ENCODE measurements at places on chromosomes 12 and 14.

- no peak for DNase-seq
Measured at GRCh38 chr12:132237772-132238487, 91.5 kb downstream of the GALNT9 start.

GRCh38 chr12:108055141-108055540 is 73.9 kb upstream of the WSCD2 start:
- peak; percentile 5 for DNase-seq

GRCh38 chr14:102503641-102504327 is 5.8 kb downstream of the ANKRD9 start:
- DNase-seq: no peak

GRCh38 chr12:6612247-6612646 is 5.1 kb upstream of the CHD4 start:
- no peak for DNase-seq

DNA sequence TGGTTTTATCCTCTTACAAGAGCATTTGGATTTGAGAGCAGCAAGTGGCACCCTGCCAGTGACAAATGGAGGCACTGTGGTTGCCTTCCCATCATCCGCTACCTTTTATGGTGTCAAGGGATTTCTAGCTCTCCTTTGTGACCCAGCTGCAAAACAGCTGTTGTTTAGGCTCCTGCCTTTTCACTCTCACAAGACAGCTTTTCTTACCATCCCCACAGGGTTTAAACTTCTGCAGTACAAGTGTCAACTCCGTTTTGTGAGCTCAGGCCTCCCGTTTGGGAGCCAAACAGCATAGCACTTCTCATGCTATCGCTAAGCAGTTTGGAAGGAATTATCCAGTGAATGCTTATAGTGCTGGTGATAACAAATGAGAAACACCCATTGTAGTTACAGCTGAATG is 331.4 kb downstream of the TMTC2 start:
- DNase-seq: no peak

DNA sequence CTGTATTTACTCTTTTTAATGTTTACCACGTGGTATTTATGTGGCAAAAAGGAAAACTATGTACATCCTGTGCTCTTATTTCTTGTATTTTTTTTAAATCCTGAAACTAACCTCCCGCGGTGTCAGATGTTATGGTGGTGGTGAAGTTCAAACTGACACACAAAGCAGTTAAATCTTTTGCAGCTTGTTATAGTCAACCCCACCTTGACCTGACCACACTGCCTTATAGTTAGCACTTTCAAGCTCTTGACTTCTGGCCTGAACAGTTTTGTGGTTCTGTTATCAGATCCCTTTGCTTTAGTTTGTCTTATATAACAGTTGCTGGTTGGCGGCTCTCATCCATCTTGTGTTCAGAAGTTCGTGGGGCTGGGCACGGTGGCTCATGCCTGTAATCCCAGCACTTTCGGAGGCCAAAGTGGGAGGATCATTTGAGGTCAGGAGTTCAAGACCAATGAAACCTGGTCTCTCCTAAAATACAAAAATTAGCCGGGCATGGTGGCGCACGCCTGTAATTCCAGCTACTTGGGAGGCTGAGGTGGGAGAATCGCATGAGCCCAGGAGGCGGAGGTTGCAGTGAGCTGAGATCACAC is 2.1 kb downstream of the UNG start:
- no peak for DNase-seq

- DNase-seq: no peak
Measured at GRCh38 chr14:59827401-59827800, 43.2 kb downstream of the RTN1 start.

GRCh38 chr12:101097829-101098580 is 112.0 kb downstream of the SLC5A8 start:
- no peak for DNase-seq

DNA sequence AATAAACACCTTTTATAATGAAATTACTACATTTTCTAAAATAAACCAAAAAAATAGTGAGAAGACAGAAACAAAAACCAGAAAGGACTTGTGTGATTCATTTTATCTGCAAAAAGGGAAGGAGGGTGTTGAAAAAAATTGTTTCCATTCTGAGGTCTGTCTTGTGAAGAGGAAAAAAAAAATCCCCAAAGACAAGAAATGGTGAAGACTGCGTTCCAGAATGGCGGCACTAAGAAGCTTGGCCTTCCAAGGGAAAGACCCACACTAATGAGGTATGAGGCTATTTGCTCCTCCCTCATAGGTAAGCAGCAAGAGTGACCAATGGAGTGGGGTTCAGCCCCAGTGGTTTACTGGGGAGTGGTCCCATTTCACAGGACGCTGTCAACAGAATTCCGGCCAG is 35.0 kb downstream of the GNPTAB start:
- no peak for DNase-seq

GRCh38 chr12:124508381-124509079 is 58.9 kb downstream of the NCOR2 start:
- no peak for DNase-seq

- peak; percentile 25 for DNase-seq
Measured at GRCh38 chr12:40325349-40325960, 100.7 kb downstream of the LRRK2 start.

GRCh38 chr12:88698471-88698870 is 118.2 kb upstream of the KITLG start:
- DNase-seq: no peak

GRCh38 chr12:132502149-132502881 is 12.4 kb downstream of the FBRSL1 start:
- DNase-seq: no peak

GRCh38 chr12:57604454-57604991 is at the start of gene DTX3:
Gene DTX3, plus strand, starts transcription at chr12:57604824. Its CDS starts 1,694 bp downstream, at chr12:57606518.
- DNase-seq: no peak

GRCh38 chr14:29913566-29913965 is 14.1 kb downstream of the PRKD1 start:
- DNase-seq: no peak

DNA sequence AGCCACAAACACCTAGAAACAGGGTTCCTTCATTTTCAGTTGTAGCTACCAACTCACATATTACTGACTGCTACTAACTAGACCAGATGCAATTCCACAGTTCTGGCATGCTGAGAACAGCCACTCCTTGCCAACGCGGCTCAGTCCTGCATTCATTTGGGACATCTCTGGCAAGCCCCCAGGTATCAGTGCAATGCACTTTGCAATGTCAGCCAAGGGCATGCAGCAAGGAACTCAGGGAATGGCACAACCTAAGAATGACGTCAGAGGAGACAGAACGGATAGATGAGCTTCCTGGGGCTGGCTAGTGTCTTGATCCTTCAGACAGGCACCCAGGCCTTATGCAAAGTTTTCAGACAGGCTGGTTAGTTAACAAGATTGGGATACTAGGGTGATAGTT is 29.6 kb downstream of the MAP3K9 start:
- DNase-seq: no peak

GRCh38 chr12:73445658-73446324 is 1091.8 kb upstream of the ATXN7L3B start:
- no peak for DNase-seq

GRCh38 chr14:80955416-80955941 is at the start of gene TSHR:
Gene TSHR, plus strand, starts transcription at chr14:80955621. Its CDS starts 60 bp downstream, at chr14:80955681.
- DNase-seq: peak; percentile 39

DNA sequence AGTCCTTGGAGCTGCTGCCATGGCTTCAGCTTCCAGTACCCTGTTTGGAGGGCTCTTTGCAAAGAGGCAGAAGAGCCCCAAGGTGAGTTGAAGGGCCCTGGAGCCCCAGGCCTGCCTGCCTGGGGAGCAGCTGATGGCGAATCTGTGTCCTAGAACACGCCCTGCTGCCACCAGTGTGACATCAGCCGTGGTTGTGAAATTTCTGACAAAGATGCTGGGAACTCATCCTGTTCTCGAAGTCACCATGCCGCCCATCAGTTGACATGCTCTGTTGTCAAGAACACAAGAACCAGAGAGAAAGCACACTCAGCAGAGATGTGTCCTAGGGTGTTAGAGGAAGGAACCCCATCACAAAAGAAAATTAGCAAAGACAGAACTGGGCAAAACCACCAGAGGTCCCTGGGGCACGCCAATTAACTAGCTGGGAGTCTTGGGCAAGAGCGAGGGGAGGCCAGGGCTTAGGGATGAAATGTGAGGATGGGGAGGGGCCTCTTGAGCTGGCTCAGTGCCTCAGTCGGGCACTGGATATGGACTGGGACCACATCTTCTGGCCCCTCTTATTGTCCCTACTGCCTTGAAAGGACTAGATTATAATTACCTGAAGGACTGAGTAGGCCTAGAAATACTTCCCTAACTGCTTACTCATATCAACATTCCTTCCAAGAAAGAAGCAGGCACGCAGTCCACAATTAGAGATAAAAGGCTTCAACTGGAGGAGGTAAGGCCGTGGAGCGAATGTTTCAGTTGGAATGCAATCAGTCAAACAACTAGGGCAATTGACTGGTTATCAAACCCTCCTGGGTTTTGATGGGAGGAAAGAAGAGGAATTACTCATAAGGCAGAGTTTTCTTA is 163.1 kb downstream of the CACNA1C start:
- DNase-seq: no peak

DNA sequence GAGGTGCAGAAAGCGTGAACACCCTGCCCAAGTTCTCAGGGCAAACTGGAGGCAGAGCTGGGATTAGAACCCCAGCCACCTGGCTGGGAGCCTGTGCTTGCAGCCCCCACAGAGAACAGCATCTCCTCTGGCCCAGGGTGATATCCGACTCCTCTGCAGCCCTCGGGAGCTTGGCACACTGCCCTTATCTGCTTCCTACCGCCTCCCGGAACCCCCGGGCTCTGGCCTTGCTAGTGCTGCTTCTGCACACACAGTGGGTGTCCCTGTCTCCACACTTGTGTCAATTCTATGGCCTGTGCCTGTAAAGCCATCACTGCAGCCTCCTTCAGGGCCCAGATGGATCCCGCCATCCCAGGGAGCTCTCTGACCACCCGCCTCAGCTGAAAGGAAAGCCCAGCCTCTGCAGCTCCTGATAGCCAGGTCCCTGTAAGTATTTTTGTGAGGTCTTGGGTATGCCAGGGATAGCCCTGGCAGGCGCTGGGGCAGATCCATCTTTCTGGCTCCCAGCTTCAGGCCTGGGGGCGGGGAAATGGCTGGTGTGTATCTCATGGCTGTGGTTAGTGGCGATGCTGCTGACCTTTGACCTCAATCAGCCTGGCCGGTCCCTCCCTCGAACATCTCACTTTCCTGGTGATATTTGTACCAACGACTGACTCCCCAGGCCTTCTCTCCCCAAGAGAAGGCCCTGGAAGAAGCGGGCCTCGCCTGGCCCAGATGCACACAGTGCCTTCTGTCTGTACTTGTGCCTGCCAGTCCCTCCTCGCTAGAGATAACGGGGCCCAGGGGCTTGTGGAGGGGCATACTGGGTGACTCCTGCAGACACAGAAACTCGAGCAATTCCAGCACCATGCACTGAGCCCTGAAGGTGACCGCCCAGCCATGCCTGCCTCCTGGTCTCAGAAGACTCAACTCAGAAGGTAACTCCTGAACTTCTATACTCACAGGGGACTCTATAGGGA is 183.8 kb downstream of the CALM1 start:
- DNase-seq: peak; percentile 28

DNA sequence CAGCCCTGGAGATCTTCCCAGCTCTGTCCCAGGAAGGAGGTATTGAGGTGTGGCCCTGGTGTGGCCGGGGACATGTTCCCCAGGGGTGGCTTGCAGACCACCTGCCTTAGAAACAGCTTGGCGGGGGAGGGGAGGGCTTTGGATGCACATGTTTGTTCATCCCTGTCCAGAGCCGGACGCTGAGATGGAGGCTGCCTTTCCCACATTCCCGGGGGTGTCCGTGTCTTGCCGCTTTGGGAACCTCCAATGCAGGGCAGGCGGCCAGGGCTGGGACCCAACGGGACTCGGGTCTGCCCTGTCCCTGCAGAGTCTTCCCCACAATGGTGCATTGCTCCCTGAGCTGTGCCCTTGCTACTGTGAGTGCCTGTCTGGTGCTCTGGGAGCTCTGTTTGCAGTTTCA is 319.5 kb upstream of the SFSWAP start:
- no peak for DNase-seq

- DNase-seq: no peak
Measured at GRCh38 chr14:89719366-89720075, 235.0 kb downstream of the EFCAB11 start.

DNA sequence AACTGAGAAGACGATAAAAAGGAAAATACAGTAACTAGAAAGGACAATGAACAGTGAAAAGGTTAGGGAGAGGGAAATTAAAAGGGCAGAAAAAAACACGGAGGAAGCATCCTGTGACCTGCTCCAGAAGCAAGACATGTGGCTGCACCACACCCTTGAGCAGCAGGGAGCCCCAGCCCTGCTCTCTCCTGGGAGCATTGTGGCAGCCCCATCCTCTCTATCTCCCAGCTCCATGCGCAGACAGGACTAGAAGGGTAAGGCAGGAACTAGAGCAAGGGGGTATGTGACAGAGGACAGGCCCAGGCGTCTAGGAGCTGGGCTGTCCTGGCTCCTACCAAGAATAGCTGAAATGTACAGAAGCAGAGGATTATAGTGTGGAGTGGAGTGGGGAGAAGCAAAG is 38.6 kb upstream of the SMUG1 start:
- DNase-seq: no peak

GRCh38 chr14:89543425-89543790 is 126.4 kb upstream of the FOXN3 start:
- DNase-seq: no peak

GRCh38 chr14:90820958-90821357 is 4.7 kb upstream of the TTC7B start:
- peak; percentile 73 for DNase-seq

GRCh38 chr14:95998656-95999055 is 40.5 kb upstream of the C14orf132 start:
- peak; percentile 85 for DNase-seq

DNA sequence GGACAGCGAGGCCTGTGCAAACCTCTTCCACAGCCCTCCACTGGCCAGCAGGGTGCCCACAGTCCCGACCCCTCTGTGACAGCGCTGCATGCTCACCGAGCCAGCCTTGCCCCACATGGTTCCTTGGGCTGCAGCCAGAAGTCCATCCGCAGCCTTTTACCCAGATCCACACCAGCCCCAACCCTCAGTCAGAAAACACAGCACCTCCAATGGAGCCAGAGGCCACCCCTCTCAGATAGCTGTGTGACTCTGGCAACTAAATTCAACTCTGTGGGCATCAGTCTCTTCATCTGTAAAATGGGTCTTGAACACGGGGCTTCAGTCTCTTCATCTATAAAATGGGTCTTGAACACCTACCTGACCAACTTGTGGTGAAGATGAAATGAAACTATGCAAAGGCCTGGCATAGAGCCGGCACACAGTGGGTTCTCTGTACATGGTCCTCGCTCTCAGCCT is 38.0 kb downstream of the NFKBIA start:
- no peak for DNase-seq

DNA sequence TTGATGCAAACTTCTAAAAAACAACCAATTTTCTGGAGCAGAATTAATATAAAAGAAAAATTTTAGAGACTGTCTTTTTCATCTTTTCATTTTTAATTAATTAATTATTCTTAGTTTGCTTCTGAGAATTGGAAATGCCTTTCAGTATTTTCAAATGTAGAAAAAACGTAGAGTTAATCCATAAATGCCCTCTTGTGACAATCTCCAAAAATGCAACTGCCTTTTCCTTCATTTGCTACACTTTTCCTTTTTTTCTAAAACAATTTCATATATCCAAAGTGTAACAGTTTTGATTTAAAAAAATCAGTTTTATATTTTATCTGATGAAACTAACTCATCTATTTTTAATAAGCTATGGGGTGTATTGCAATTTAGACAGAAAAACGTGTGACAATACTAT is 409.3 kb downstream of the PRKD1 start:
- DNase-seq: peak; percentile 81

GRCh38 chr14:32697704-32698103 is 241.0 kb upstream of the NPAS3 start:
- DNase-seq: peak; percentile 12
